ENCODE measurements at places on chromosomes 16 and 17.

DNA sequence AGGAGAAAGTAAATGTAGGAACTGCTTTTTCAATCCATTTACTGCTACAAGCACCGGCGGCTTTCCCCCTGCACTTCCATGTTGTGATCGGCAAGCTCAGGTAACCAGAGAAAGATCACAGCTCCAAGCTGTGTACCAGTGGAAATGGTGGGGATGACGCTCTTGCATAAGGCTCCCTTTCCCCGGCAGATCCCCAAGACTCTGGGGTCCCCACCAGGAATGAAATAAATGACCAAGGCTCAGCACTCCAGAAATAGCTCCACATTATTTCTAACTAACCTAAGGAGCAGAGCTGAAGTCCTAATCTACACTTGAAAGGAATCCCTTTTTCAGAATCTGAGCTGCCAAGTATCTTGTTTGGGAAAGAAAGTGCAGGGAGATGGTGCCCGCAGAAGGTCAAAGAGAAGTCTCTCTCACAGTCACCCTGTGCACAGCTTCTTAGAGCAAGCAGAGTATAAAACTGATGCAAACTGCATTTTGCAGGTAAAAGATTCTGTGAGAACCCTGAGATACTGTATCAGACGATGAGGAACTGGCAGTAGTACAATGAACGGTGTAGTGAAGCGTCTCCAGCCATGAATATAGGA, 11.1 kb downstream of the GRB2 start:
- DNase-seq = no peak

GRCh38 chr17:81384929-81385319, 10.3 kb upstream of the BAHCC1 start:
- DNase-seq = no peak

- DNase-seq = no peak
Observed at GRCh38 chr17:14545156-14545906, 244.4 kb downstream of the HS3ST3B1 start.

GRCh38 chr16:67286441-67287235, 7.3 kb downstream of the PLEKHG4 start:
- no peak for DNase-seq

DNA sequence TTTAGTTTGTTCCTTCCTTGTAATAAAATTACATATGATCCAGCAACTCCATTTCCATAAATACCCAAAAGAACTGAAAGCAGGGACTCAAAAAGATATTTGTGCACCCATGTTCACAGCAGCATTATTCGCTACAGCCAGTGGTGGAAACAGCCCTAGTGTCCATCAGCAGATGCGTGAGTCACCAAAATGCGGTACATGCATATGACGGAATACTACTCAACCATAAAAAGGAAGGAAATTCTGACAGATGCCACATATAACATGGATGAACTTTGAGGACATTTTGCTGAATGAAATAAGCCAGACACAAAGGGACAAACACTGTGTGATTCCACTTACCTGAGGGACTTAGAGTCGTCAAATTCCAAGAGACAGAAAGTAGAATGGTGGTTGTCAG, 9.1 kb upstream of the SLC47A2 start:
- no peak for DNase-seq

Data from activated CD4-positive, alpha-beta T cell treated with anti-CD3 and anti-CD28 coated beads for 48 hours (primary cell).